ENCODE measurements at places on chromosomes 3 and 15. TPM values are rescaled to one million over a fixed set of nuclear protein-coding genes. Genes with fewer than 3 reads are reported as not detected.

TMEM158 gene
- total RNA-seq, result 3.4 TPM

FAM107A gene
- not detected for total RNA-seq

DNA sequence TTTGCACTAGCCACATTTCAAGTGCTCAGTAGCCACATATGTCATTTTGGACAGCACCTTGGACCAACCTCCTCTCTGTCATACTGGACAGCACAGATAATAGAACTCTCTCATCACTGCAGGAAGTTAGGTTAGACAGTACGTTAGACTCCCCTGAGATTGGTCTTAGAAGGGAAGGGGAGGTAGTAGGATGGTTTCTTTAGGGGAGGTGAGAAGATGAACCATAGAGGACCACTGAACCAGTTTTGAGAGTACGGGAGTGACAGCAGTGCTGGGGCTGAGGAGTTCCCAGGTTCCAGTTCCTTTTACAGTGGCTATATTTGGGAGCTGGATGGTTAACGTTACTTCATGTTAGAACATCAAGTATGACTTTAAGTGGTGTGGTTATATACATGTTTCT lies 7.8 kb downstream of the LRCH3 start:
- no peak for DNase-seq

DNA sequence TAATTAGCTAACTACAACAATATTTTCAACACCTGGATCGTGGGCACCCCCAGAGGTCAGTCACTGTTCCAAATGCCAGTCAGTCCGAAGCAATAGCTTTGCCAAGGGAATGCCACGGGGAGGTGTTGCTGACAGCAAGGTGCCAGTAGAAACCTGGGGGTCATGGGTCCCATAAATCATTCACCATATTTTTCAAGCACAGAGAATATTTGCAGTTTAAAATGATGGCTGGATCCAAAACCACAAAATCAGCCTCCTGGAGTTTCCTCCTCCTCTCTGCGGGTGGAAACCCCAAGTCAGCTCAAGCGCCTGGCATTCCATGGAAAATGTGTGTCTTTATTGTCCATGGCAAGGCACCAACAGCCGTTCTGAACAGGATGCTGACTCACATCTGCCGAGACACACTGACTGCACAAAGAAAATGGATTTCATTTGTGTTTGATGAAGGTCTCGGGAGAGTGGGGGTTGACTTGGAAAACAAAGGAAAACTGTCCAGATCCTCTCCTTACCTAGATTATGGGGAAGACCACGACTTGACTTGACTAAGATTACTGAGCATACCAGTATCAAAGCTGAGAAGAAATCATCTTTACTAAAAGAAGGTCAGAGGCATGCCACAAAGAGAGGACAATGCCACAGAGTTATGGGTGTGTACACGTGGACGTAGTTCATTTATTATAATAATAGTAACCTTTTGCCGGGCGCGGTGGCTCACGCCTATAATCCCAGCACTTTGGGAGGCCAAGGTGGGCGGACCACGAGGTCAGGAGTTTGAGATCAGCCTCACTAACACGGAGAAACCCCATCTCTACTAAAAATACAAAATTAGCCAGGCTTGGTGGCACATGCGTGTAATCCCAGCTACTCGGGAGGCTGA lies 26.4 kb downstream of the ANXA2 start:
- peak; percentile 88 for DNase-seq

- DNase-seq, result no peak
These were observed 91.1 kb downstream of the LIPC start for GRCh38 chr15:58522865-58523264.

GRCh38 chr3:196754091-196754981 lies 14.7 kb downstream of the PAK2 start:
- DNase-seq, result no peak

DNA sequence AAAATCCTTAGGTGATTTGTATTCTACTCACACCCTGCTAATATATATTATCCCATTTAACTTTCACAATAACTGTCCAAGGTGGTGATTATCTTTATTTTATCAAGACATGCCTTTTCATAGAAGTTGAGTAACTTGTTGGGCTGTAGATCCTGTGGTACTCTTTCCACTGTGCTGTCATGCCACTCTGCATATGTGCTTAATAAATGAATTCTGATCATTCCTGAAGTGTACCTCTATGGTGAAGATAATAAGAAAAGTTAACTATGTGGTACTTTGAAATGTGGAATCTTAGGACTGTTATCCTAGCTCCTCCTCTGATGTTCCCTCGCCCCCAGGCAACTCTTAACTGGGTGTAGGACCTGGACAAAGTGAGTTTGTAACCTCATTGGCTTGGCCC lies 5.2 kb downstream of the SNRK start:
- DNase-seq, result no peak

- peak; percentile 29 for DNase-seq
These were observed 3.4 kb downstream of the PARP9 start for GRCh38 chr3:122560680-122561079.

- no peak for DNase-seq
These were observed 17.9 kb downstream of the CDAN1 start for GRCh38 chr15:42719043-42719442.
